Mucosa of gallbladder (tissue), 1 donor: ENCODE measurements at places on chromosomes 6 and 20. TPM values are rescaled to one million over a fixed set of nuclear protein-coding genes. Genes with fewer than 3 reads are reported as not detected.

BEND3 gene
- 5.7 TPM for total RNA-seq

- no peak for DNase-seq
Observed at GRCh38 chr20:60209048-60209447, 250.8 kb downstream of the CDH26 start.

DNA sequence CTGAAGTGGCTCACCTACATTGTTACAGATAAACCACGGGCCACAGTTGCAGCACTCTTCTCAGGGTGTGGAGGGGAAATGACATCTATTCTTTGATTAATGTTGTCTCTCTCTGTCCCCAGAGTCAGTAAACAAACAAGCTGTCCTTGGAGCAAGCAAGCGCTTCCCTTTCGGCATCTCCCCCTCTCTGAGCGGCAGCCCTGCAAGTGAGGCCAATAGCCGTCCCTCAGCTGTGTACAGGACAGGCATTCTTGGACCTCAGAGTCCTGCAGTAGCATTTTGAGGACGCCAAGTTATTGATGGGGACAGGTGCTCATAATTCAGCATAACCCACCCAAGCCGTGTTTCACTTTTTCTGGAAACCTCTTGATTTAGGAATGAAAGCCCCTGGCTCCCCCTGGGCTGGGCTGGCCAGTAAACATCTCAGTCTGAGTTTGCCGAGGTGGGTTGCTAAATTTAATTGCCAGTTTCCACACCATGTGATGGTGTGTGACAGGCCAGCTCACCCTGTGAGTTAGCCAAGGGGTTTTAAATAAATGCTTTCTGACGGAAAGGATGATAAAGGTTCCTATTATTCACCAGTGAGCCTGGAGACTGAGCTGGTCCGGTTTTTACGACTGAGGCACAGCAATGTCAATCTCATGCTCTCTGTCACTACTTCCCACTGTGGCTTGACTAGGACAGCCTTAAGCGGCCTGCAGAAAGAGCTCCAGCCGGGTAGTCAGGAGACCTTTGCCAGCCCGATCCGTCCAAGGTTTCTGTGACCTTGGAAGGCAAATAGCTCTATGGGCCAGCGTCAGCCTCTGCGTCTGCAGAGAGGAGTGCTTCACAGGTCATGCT, 214.8 kb upstream of the RREB1 start:
- no peak for DNase-seq

HLA-DQA1 gene
- total RNA-seq: 38.8 TPM

DNA sequence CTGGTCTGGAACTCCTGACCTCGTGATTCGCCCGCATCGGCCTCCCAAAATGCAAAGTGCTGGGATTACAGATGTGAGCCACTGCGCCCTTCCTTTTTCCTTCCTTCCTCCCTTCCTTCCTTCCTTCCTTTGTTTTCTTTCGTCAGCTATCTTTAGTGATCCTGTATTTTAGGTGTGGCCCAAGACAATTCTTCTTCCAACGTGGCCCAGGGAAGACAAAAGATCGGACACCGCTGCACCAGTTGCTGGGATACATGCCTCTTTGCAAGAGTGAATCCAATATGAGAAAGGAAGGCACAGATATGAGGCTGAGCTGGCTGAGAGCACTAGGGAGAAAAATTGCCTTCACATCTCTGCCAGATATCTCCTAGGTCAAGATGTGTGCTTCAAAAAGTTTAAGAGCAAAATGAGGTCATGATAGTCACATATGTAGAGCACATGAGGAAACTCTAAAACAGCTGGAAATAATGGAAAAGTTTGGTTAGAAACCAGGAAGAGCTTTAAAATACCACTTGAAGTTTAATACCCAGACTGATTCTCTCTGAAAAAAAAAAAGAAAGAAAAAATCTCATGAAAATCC, 41.8 kb downstream of the OR2B2 start:
- no peak for DNase-seq

- no peak for DNase-seq
Observed at GRCh38 chr20:9160331-9160730, 91.4 kb downstream of the PLCB4 start.
